ENCODE measurements at places on chromosomes 6 and 20.

DNA sequence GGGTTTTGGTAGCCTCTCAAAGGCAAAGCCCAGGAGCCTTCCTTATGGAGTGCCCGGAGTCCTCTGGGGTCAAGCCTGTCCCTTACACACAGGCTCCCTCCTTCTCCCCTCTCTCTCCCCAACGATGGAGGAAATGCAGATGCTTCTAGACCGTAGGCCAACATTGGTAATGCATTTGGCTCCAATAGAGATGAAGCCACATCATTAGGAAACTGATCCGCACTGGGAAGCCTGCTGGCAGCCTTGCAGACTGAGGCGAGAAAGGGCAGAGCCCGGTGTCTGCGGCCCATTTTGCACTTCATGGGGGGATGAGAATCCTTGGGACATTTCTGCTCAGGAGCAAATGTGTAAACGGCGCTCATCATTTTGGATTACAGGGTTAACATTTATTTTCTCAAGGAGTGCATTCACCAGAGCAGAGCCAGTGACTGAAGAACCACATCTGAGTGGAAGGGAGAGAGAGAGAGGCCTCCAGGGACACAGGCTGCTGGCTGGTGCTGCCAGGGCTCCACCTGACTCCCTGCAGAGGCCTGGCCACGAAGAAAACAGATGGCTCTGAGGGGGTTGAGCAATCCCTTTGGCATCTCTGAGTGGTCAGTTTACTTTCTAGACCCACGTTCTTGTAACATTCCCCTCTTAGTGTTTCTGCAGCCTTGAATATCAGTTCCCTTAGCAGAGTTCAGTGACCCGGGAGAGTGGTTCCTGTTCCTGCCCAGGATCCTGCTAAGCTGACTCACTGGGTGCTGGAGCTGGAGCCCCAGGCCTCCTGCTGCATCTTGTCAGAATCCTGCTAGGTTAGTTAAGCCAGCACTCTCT, 4.4 kb upstream of the CST3 start:
- DNase-seq = no peak

DNA sequence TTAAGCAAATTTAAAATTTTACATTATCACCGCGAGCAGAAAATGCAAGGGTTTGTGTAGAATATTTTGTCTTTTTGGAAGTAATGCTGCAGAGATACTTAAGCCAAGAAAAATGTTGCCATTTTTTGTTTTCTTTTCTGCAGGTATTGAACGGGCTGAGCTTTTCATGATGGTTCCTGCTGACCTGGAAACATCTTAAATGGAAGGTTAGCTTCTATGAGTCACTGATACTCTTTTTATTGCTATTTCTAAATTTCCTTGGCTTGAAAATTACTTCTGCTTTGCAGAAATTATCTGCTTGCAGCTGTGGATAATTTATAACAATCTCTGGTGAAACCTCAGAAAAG, 12.7 kb downstream of the SYTL3 start:
- no peak for DNase-seq

DNA sequence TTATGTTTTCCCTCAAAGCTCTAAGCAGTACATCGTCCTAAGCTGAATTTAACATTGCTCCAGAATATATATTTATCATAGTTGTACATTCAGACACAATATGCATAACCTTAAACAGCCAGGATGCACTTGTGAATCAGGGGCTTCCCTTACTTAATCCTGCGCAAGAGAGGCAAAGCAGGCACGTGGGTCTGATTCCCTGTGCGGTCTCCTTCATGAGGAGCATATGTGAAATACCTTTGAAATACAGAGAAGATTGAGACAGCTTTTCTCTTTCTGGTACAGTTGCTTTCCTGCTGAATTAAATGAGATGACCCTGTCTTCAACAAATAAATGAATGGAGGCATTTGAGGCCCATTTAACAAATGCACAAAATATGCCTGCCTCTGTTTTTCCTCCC, 1.5 kb downstream of the HTR1E start:
- DNase-seq = no peak

DNA sequence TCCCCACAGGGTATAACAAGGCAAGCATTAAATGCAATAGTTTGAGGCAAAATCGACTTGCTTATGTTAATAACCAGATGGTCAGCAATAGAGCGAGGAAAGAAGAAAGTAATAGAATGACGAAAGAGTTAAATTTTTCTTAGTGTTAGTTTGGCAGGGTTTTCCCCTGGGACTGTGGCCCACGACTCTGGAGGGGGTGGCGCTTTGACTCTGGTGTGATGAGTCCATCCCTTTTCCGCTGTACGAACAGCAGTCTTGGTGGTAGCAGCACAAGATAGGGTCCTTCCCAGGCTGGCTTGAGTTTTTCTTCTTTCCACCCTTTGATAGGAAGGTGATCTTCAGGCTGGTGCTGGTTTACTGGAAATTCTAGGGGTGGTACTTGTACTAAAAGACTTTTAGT, 69.2 kb upstream of the GMDS start:
- no peak for DNase-seq

- DNase-seq = no peak
Observed at GRCh38 chr6:35093118-35093445, 48.1 kb downstream of the TCP11 start.

DNA sequence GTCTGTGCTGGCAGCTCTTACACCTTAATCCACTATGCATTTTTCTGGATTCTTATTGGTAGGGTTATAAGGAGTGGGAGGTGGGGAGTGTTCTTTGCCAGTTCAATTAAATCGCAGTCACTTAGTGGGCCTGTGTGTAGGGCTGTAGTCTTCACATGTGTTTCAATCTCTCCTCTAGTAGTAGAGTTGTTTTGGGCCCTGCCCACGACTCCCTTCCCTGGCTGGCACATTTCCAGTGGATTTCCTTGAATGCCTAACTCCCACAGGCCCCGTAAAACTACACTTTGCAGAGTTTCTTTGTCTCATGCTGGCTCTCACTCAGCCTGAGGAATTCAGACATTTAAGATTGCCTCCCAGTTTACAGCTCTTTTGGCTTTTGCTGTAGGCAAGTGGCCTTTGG, 414.0 kb upstream of the OPRM1 start:
- DNase-seq = no peak

GRCh38 chr20:44748005-44748370, 2.3 kb downstream of the KCNK15 start:
- no peak for DNase-seq

DNA sequence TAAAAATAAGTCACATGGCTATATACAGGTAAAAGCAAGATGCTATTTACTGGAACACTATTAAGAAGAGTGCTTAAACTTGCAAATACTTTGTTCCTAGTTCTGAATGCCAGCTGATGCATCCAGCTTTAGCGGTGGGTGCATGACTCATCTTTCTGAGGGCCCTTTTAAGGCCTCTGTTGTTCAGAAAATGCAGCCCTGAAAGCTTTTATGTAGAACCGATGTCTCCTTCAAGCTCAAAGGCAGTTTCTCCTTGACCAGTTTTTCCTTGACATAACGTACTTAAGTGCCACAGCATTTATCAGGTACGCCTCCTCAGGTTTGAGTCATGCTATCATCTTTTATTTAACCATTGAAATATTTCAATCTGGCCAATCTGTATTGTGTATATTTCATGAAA, 82.8 kb downstream of the MLIP start:
- DNase-seq = peak; percentile 16

DNA sequence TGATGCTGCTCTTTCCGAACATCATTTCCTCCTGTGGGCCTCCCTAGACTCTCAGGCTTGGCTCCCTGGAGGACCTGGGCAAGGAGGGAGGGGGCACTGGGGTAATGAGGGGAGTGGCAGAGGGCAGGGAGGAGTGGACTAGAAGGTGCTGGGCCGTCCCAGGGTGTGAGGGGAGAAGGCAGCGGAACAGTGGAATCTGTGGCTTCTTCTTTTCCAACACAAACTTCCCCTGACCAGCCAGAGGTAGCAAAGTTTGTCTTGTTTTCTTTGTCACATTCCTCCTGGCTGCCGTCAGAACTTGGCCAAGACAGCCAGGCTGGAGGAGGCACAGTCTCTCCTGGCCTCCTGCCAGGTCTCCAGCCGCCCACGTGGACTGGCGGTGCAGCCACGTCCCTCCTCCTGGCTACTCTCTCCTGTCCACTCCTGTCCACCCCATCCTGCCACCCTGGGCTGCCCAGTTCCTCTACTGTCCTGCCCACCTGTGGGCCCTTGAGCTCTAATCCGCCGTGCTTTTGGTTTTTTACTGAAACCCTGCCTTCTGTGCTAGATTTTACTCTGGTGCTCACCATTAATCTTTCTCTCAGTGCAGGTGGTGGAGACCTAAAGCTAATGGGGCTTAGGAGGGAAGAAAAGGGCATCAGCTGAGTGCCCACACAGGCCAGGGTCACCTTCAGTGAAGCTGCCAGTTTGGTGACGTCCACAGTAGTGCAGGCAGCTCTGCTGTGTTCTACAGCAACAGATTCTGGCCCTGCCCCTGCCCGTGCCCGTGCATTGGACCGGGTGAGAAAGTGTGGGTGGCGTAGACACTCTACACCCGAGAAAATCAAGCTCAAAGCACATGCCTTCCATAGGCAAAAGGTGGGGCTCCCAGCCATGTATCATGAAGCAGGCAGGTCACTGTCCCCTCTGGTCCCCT, 2.8 kb upstream of the CDSN start:
- no peak for DNase-seq

GRCh38 chr6:82370788-82371187, 7.2 kb downstream of the TPBG start:
- DNase-seq = no peak

DNA sequence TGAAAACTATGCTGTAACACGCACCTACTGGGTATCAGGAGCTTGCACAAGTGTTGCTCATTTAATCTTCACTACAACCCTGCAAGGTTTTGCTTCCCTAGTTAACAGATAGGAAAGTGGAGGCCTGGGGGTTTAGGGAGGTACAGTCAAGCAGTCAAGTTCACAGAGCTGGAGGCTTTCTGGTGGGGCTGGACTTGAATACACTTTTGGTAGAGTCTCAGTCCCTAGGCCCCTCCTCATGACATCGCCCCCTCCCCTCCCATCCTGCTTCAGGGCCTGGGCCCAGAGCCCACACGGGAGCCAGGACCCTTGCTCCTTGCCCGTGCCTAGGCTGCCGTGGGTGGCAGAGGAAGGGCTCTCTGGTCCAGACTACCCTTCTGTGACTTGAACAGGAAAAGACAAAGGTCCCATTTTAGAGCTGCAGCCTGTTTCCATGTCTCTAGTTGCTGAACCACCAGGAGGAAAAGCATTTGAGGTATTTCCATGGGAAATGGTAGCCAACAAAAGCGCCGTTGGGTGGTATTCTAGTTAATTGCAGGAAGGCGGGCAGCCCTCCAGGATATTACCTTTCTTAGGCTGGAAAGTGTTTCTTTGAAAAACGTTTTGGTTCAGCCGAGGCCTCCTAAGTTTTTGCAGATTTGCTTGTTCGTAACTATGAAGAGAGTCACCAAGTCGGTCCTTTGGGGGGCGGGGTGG, 84.9 kb downstream of the CDC5L start:
- no peak for DNase-seq

- DNase-seq = no peak
Observed at GRCh38 chr6:167091026-167091804, 31.7 kb upstream of the CCR6 start.

DNA sequence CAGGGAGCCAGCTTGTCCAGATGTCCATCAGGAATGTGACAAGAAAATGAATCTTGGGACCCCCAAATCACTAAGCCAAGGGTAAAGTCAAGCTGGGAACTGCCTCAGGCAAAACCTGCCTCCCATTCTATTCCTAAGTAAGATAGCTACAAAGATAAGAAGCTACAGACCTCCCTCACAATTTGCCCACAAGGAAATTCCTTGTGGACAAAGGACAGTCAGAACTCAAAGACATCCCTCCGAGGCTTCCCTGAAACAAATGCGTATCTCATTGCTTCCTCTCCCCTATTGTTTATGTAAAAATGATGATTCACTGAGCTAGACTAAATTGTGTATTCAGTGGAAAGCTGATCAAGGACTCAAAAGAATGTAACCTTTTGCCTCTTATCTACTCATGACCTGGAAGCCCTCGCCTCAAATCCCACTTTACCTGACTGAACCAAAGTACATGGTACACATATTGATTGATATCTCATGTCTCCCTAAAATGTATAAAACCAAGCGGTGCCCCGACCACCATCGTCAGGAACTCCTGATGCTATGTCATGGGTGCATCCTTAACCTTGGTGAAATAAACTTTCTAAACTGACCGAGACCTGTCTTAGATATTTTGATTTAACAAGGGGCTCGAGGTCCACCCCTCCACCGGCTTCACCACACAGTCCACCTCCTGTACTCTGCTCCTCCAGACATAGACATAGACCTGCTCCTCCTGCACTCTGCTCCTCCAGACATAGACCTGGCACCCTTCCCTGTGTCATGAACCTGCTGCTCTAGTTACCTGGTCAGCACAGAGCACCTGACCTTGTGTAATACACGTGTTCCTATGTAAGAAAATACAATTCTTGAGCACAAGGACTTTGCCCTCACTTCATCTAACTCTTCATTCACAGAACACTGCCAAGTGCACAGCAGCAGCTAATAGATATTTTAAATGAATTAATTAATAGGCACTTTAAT, 81.4 kb downstream of the WDR27 start:
- DNase-seq = no peak

- peak; percentile 68 for DNase-seq
Observed at GRCh38 chr6:157106487-157106886, 216.8 kb downstream of the TMEM242 start.

GRCh38 chr6:138486249-138487101, 12.8 kb downstream of the NHSL1 start:
- DNase-seq = no peak

- DNase-seq = no peak
Observed at GRCh38 chr6:168583126-168583525, 142.1 kb downstream of the SMOC2 start.

DNA sequence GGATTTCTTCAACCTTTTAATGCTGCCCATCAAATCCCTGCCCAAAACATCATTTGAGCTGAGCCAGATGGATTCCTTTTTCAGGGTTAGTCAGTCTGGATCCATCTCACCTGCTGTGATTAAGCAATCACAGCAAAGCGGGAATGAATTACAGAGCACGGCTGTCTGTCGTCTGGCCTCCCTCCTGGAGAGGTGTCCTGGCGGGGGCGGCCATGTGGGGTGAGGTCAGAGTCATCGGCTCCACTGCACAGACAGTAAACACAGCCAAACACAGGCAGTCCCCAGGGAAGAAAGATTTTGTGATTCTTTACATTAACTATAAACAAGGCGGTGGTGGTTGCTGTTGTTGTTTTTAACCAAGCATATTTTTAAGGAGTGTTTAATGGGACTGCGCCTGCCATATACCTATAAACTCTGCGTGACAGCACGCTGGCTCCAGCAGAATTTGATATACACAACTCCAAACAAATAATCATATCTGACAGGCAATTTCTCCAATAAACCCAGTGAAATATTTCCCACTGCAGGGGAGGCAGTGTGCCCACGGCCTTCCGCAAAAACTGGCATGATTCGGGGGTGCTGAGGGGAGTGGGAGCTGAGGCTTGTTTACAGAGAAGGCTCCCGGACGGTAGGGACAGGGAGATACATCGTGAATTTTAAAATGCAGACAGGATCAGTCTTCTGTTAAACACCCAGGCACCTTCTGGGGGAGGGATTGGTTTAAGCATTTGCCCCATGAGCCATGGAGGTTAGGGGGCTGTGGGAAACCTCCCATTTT, 232.0 kb upstream of the PMEPA1 start:
- DNase-seq = no peak

- DNase-seq = no peak
Observed at GRCh38 chr6:19879663-19880062, 42.5 kb downstream of the ID4 start.
